Left ventricle myocardium inferior (tissue), 1 donor: ENCODE measurements at places on chromosomes 11 and 22.

DNA sequence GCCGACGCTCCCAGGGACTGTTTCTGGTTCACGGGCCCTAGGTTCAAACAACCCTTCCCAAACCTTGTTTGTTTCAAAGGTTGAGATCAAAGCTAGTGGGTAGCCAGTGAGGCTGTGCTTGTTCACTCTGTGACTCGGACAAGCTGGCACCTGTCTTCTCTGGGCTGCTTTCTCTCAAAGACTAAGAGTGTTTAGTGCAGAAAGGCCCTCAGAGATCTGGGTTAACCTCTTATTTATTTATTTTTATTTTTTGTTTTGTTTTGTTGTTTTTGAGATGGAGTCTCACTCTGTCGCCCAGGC lies 13.0 kb upstream of the MALAT1 start:
- H3K36me3 ChIP-seq, result no peaks in the 10 kb centered on the region
- peak overlapping the region; percentile 99 for H3K27ac ChIP-seq
- H3K27me3 ChIP-seq, result no peaks in the 10 kb centered on the region
- DNase-seq, result no peak
- H3K4me3 ChIP-seq, result no peak overlapping the region

GRCh38 chr22:41288245-41288946 lies 2.4 kb upstream of the RANGAP1 start:
- H3K27ac ChIP-seq, result peak overlapping the region; percentile 66
- no peaks in the 10 kb centered on the region for H3K27me3 ChIP-seq
- peaks cover 10% of the 10 kb centered on the region for H3K36me3 ChIP-seq
- H3K4me1 ChIP-seq, result peaks cover 29% of the 10 kb centered on the region
- no peak for DNase-seq
- no peak overlapping the region for H3K4me3 ChIP-seq

GRCh38 chr11:96063886-96064285 lies 140.0 kb upstream of the MTMR2 start:
- no peak for DNase-seq
- H3K36me3 ChIP-seq, result no peaks in the 10 kb centered on the region
- no peak overlapping the region for H3K4me3 ChIP-seq
- no peak overlapping the region for H3K27ac ChIP-seq
- peaks cover 17% of the 10 kb centered on the region for H3K4me1 ChIP-seq

DNA sequence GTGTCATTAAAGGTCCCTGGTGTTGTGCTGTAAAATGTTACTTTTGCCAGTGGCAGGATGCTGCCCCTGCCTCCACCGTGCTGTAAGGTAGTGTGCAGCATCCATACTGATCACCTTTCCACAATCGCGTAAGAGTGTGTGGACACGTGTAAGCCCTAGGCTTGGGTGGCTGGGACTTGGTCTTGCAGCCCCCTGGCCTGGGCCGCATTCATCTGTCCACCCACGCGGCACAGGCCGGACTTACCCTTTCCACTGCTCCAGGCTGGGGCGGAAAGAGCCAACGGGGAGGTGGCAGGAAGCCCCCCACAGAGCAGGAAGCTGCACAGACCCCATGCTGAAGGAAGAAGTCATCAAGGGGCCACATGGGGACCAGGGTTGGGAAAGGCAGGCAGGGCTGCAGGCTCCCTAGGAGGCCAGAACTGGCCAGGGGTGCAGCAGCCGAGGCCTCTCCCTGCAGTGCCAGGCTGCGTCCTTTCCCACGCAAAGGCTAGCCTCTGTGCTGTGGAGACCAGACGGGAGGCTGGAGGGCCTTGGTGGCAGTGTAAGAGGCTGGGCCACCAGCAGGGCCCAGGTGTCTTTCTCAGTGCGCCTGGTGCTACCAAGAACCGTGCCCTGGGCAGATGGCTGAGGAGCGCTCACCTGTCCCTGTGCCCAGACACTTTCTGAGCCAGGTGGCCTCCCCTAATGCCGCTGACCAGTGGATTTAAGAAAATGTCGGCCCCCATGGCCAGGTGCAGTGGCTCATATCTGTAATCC lies 11.7 kb upstream of the TMEM191C start:
- no peak overlapping the region for H3K27ac ChIP-seq
- no peak for DNase-seq
- no peaks in the 10 kb centered on the region for H3K4me1 ChIP-seq
- no peaks in the 10 kb centered on the region for H3K27me3 ChIP-seq
- H3K36me3 ChIP-seq, result no peaks in the 10 kb centered on the region

GRCh38 chr11:74310857-74311256 lies 583 bp downstream of the P4HA3 start:
- H3K27me3 ChIP-seq, result peaks cover 23% of the 10 kb centered on the region
- no peak overlapping the region for H3K27ac ChIP-seq
- peak overlapping the region; percentile 69 for H3K4me3 ChIP-seq
- DNase-seq, result no peak
- no peaks in the 10 kb centered on the region for H3K36me3 ChIP-seq
